ENCODE measurements at places on chromosomes 16 and 17. TPM values are rescaled to one million over a fixed set of nuclear protein-coding genes. Genes with fewer than 3 reads are reported as not detected.

SHISA6 gene
- total RNA-seq, result 2.7 TPM

PHF23 gene
- total RNA-seq, result 62.8 TPM

C16orf96 gene
- 1.6 TPM for total RNA-seq

PMFBP1 gene
- total RNA-seq, result 1.2 TPM

CCL3 gene
- not detected for total RNA-seq

ANKS4B gene
- 0.13 TPM for total RNA-seq

PDILT gene
- total RNA-seq, result not detected

TRAPPC2L gene
- 94.0 TPM for total RNA-seq

TP53TG3C gene
- total RNA-seq, result not detected

ARHGDIG gene
- 1.2 TPM for total RNA-seq

CDH16 gene
- total RNA-seq, result not detected

RNFT1 gene
- total RNA-seq, result 5.2 TPM

GRCh38 chr16:30567991-30568638, 3.4 kb downstream of the ZNF688 start:
- H3K36me3 ChIP-seq, result no peaks in the 10 kb centered on the region
- no peak overlapping the region for H3K27ac ChIP-seq
- H3K4me3 ChIP-seq, result no peak overlapping the region
- peaks cover 9% of the 10 kb centered on the region for H3K4me1 ChIP-seq

- no peak for DNase-seq
- H3K36me3 ChIP-seq, result no peaks in the 10 kb centered on the region
- H3K27me3 ChIP-seq, result no peaks in the 10 kb centered on the region
- no peaks in the 10 kb centered on the region for H3K4me1 ChIP-seq
- no peak overlapping the region for H3K27ac ChIP-seq
These were observed 109.6 kb downstream of the KCNJ2 start for GRCh38 chr17:70278844-70279462.

GRCh38 chr17:68782789-68783188, 172.4 kb downstream of the ABCA8 start:
- no peak overlapping the region for H3K4me3 ChIP-seq
- no peaks in the 10 kb centered on the region for H3K36me3 ChIP-seq
- DNase-seq, result no peak

GRCh38 chr17:11565591-11565990, 32.7 kb upstream of the DNAH9 start:
- DNase-seq, result no peak
- no peaks in the 10 kb centered on the region for H3K27me3 ChIP-seq
- H3K4me3 ChIP-seq, result no peak overlapping the region
- no peaks in the 10 kb centered on the region for H3K36me3 ChIP-seq

DNA sequence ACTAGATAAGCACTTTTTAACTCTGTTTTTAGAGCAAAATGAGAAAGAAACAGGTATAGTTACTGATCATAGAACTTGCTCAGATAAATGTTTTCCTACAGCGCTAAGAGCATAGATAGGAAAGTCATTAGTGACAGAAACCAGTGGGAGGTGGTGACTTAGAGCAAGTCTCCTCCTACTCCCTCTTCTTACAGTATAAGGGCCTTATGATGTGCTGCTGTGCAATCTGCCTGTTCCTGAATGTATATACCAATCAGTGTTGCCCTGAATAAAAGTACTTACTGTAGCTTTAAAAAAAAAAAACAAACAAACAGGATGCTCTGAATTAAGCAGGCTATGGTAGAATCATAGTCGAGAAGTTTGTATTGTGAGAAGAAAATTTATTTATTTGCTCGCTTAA, 23.3 kb upstream of the RASL10B start:
- H3K4me3 ChIP-seq, result no peak overlapping the region
- H3K27me3 ChIP-seq, result no peaks in the 10 kb centered on the region
- H3K4me1 ChIP-seq, result no peaks in the 10 kb centered on the region
- H3K36me3 ChIP-seq, result no peaks in the 10 kb centered on the region

DNA sequence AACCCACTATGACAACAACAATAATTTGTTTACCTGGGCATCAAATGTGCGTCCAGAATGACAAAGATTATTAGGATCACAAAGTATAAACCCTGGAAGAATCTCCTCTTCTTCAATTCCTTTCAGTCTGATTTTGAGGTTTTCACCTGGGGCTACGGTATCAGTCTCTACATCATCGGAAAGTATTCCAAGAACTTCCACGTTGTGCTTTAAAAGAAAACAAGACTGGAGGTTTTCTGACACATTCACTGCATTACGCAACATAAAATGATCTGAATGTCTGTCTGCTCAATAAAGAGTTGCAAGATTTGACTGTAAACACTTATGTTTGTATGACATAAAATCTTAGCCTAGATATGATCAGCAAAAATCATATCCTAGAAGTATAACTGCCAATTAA, 26.0 kb upstream of the RSL1D1 start:
- H3K36me3 ChIP-seq, result peaks cover 71% of the 10 kb centered on the region
- H3K4me1 ChIP-seq, result no peaks in the 10 kb centered on the region
- no peak for DNase-seq
- H3K27me3 ChIP-seq, result no peaks in the 10 kb centered on the region

- H3K4me1 ChIP-seq, result no peaks in the 10 kb centered on the region
- DNase-seq, result no peak
- H3K27me3 ChIP-seq, result peaks cover 9% of the 10 kb centered on the region
- no peak overlapping the region for H3K27ac ChIP-seq
These were observed 6.0 kb upstream of the RBFOX3 start for GRCh38 chr17:79616801-79617200.

DNA sequence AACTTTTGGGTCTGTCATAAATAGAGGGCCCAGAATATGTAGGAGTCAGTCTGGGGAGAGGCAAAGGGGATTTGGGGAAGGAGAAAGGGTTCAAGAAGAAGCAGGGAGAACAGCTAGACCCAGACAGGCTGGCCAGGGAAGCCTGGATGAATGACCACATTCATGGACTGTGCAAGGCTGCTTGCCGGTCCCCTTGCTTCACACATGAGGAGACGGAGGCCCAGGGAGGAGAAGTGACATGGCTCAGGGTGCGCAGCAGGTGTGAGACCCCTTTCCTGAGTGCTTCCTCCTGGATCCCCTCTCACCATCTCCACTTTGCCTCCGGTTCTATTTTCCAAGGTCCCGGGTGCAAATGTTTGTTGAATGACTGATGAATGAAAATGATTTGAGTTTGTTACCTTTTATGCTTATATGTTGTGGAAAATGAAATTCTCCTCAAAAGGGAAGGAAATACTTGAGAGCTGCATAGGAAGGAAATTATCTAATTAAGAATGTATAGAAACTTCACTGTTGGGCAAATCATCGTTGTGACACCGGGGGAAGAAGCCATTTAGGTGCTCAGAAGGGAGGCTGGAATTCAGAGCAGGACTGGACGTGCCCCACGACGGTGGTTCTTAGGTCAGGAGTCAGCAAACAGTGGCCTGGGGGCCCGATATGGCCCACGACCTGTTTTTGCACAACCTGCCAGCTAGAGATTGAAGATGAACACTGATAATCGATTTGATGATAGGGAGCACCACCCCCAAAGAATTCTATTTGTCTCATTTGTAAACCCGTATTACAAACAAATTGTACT, 559 bp downstream of the ITGAM start:
- H3K36me3 ChIP-seq, result no peaks in the 10 kb centered on the region
- no peaks in the 10 kb centered on the region for H3K4me1 ChIP-seq
- no peaks in the 10 kb centered on the region for H3K27me3 ChIP-seq
- H3K27ac ChIP-seq, result no peak overlapping the region
- no peak overlapping the region for H3K4me3 ChIP-seq

- peaks cover 16% of the 10 kb centered on the region for H3K4me1 ChIP-seq
- no peak overlapping the region for H3K27ac ChIP-seq
- peaks cover 67% of the 10 kb centered on the region for H3K27me3 ChIP-seq
- no peaks in the 10 kb centered on the region for H3K36me3 ChIP-seq
- no peak overlapping the region for H3K4me3 ChIP-seq
These were observed 2.5 kb upstream of the HS3ST6 start for GRCh38 chr16:1920727-1921171.

- peaks cover 4% of the 10 kb centered on the region for H3K4me1 ChIP-seq
- H3K4me3 ChIP-seq, result no peak overlapping the region
- no peak overlapping the region for H3K27ac ChIP-seq
- no peaks in the 10 kb centered on the region for H3K36me3 ChIP-seq
- no peak for DNase-seq
These were observed 369.8 kb downstream of the UTP18 start for GRCh38 chr17:51630101-51630671.

- no peaks in the 10 kb centered on the region for H3K4me1 ChIP-seq
- H3K36me3 ChIP-seq, result no peaks in the 10 kb centered on the region
- H3K27ac ChIP-seq, result no peak overlapping the region
- no peaks in the 10 kb centered on the region for H3K27me3 ChIP-seq
- no peak overlapping the region for H3K4me3 ChIP-seq
These were observed 38.3 kb upstream of the AKTIP start for GRCh38 chr16:53541326-53541725.

- no peaks in the 10 kb centered on the region for H3K4me1 ChIP-seq
- DNase-seq, result no peak
- no peak overlapping the region for H3K27ac ChIP-seq
- H3K4me3 ChIP-seq, result no peak overlapping the region
- H3K36me3 ChIP-seq, result no peaks in the 10 kb centered on the region
- H3K27me3 ChIP-seq, result no peaks in the 10 kb centered on the region
These were observed 2.6 kb downstream of the ABCA9 start for GRCh38 chr17:69058165-69058564.

GRCh38 chr17:21171970-21172510, 41.9 kb downstream of the TMEM11 start:
- DNase-seq, result no peak
- no peak overlapping the region for H3K27ac ChIP-seq
- H3K27me3 ChIP-seq, result no peaks in the 10 kb centered on the region
- no peaks in the 10 kb centered on the region for H3K36me3 ChIP-seq
- H3K4me1 ChIP-seq, result no peaks in the 10 kb centered on the region
- no peak overlapping the region for H3K4me3 ChIP-seq

DNA sequence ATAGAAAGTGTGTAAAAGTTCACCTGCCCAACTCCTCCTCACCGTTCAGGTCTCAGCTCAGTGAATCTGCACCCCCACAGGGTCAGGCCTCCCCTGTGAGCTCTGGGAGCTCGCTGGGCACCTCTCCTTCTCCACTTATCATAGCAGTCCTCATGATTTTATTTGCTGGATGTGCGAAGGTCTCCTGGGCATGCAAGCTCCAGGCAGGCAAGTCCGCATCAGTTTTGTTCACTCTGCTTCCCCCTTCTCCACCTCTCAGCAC, 112.8 kb downstream of the ZNF423 start:
- no peak for DNase-seq
- H3K27ac ChIP-seq, result no peak overlapping the region

DNA sequence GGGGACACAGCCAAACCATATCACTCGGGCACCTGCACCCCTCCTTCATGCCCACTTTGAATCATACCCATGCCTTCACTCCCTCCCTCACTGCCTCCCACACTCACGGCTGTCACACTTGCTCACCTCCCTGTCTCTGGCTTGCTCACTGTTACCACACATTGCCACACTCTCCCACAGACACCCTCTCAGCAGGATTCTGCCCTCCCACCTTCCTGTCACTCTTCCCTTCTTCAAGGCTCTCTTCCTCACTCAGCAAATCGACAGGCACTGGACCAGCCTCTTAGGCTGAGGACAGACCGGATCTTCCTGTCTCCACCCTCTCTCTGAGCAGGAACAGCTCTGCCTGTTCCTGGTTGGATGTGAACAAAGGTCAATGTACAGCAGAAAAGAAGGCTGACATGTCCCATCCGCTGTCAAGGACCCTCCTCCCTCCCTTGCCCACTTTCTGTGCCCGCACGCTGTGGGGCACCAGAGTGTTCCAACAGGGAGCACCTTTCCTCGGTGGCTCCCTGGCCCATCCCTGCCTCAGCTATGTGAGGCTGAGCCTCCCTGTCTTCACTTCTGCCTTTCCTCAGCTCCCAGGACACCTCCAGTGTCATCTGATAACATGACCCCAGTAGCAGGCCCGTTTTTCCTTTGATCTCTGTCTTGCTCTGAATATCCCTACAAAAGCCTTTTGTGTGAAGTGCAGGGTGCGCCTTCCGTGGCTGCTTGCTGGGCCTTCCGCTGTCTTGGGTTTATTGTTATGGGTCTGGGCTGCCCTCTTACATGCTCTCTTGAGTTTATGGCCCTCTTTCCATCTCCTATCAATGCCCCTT, 47.0 kb downstream of the CCDC182 start:
- H3K36me3 ChIP-seq, result no peaks in the 10 kb centered on the region
- no peak overlapping the region for H3K27ac ChIP-seq
- 0 out of 2 replicates have a peak, but pooled peaks cover 6% of the 10 kb centered on the region for H3K4me1 ChIP-seq
- H3K4me3 ChIP-seq, result no peak overlapping the region

- H3K4me1 ChIP-seq, result no peaks in the 10 kb centered on the region
- no peak overlapping the region for H3K27ac ChIP-seq
- DNase-seq, result no peak
- no peaks in the 10 kb centered on the region for H3K27me3 ChIP-seq
- H3K4me3 ChIP-seq, result no peak overlapping the region
These were observed 770.7 kb downstream of the CDH11 start for GRCh38 chr16:64351121-64351520.

DNA sequence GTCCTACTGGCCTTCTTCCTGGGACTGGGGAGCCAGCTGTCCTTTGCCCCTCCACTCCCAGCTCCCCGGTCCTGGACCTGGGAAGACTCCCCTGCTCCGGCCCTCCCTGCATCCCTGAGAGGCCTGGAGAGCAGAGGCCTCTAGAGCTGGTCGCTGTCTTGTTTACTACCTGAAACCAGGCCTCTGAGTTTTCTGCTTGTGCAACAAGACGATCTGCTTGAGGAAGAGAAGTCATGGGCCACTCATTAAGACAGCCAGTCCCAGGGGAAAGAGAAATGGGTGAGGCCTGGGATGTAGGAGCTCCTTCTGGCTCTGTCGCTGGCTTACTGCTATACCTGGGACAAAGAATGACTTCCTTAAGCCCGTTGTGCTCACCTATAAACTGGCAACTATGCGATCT, 29.8 kb upstream of the GPRC5C start:
- H3K4me3 ChIP-seq, result no peak overlapping the region
- peaks cover 12% of the 10 kb centered on the region for H3K4me1 ChIP-seq
- no peak overlapping the region for H3K27ac ChIP-seq
- no peak for DNase-seq
- no peaks in the 10 kb centered on the region for H3K27me3 ChIP-seq
- no peaks in the 10 kb centered on the region for H3K36me3 ChIP-seq

DNA sequence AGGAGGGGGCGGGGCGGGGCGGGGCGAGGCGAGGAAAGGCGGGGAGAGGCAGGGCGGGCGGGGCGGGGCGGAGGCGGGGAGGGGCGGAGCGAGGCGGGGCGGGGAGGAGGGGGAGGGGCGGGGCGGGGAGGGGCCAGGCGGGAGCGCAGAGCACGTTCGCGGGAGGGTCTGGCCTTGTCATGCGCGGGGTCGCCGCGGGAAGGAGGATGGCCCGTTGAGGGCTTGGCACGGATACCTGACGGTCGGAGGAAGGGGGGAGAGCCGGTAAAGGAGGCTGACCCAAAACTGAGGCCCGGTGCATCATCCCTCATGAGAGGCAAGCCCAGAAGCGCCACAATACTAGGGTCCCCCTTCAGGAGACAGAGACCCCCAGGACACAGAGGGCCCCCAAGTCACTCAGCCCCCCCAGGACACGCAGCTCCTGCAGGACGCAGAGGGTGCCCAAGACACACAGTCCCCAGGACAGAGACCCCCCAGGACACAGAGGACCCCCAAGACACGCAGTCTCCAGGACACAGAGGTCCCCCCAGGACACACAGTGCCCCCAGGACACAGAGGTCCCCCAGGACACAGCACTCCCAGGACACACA, 593 bp upstream of the WDR45B start:
- H3K27ac ChIP-seq, result no peak overlapping the region
- no peaks in the 10 kb centered on the region for H3K27me3 ChIP-seq
- DNase-seq, result peak; percentile 66

Measured in H1 (cell line).